ENCODE measurements at places on chromosomes 4 and X. TPM values are rescaled to one million over a fixed set of nuclear protein-coding genes. Genes with fewer than 3 reads are reported as not detected.

Gene SMR3B
- polyA plus RNA-seq, result not detected

Gene KLHL13
- 1.3 TPM for polyA plus RNA-seq

Gene SSX2
- polyA plus RNA-seq, result not detected

DNA sequence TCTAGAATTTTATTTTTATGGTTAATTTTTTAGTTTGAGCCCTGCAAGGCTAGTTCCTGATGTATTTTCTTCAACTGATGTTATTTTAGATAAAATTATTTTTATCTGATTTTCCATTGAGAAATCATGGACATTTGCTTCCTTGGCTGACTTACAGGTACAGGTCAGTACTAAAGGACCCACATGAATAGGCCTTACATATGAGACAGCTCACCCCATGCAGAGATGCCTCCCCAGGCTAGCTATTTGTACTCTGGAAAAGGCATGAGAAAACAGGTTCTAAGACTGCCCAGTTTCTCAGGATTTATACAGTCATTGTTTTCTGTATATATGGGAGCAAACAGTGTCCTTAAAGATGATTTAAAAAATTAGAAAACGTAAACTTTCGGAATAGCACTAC is 255.5 kb downstream of the BMPR1B start:
- no peaks in the 10 kb centered on the region for H3K27me3 ChIP-seq
- H3K4me1 ChIP-seq, result no peaks in the 10 kb centered on the region
- H3K4me3 ChIP-seq, result no peak overlapping the region
- H3K27ac ChIP-seq, result no peak overlapping the region
- H3K36me3 ChIP-seq, result no peaks in the 10 kb centered on the region

- H3K27me3 ChIP-seq, result peaks cover 3% of the 10 kb centered on the region
- DNase-seq, result no peak
- H3K4me1 ChIP-seq, result no peaks in the 10 kb centered on the region
- no peaks in the 10 kb centered on the region for H3K36me3 ChIP-seq
These were observed 29.9 kb upstream of the FOXR2 start for GRCh38 chrX:55593296-55593695.

Gene SH2D1A
- 136 TPM for polyA plus RNA-seq

- DNase-seq, result no peak
- H3K27ac ChIP-seq, result no peak overlapping the region
- no peak overlapping the region for H3K4me3 ChIP-seq
These were observed 2.7 kb upstream of the NUDT9 start for GRCh38 chr4:87419578-87420249.

- DNase-seq, result no peak
- peaks cover 2% of the 10 kb centered on the region for H3K27me3 ChIP-seq
- no peak overlapping the region for H3K4me3 ChIP-seq
- H3K36me3 ChIP-seq, result peaks cover 6% of the 10 kb centered on the region
These were observed 97.8 kb downstream of the LARP1B start for GRCh38 chr4:128158894-128159293.

DNA sequence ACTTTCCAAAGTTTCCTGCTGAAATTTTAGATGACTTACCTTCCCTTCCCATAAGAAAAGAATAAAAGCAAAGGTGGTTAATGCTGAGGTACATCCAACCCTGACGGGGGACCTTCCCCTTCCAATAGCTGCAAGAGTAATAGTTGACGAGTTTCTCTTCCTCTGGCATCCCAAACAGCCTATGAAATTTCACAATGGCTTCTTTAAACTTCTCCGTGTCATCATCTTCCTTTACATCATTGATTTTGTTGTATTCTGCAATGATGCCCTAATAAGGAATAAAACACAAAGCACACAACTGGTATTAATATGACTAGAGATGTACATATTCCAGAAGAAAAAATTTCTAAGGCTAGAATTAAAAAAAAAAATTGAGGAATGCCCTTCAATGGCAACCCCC is 76.6 kb downstream of the TBC1D9 start:
- no peak for DNase-seq
- peaks cover 3% of the 10 kb centered on the region for H3K27me3 ChIP-seq
- H3K4me3 ChIP-seq, result no peak overlapping the region
- peaks cover 20% of the 10 kb centered on the region for H3K4me1 ChIP-seq
- H3K36me3 ChIP-seq, result no peaks in the 10 kb centered on the region

Gene GPR82
- polyA plus RNA-seq, result 5.5 TPM

GRCh38 chr4:65661471-65661870 is 8.8 kb downstream of the EPHA5 start:
- H3K4me3 ChIP-seq, result no peak overlapping the region
- H3K27me3 ChIP-seq, result peaks cover 2% of the 10 kb centered on the region
- DNase-seq, result no peak
- no peak overlapping the region for H3K27ac ChIP-seq
- H3K36me3 ChIP-seq, result no peaks in the 10 kb centered on the region

DNA sequence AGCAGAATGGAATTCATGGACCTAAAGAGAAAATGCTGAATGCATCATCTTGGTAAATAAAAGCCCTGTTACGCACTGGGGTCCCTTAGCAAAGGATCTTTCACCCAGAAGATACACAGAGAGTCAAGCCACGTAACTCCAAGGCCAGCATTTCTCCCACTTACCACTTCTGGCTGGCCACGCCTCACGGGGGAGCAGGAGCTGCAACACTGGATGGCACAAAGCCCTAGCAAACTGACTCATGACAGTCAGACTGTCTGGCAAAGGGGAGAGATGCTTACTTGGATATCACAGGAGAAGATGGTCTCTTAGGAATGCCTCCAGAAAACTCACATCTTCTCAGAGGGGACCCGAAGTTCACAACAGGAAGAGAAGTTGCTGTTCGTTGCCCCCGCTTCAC is 51.4 kb upstream of the BCLAF3 start:
- H3K4me1 ChIP-seq, result no peaks in the 10 kb centered on the region
- H3K27me3 ChIP-seq, result peaks cover 3% of the 10 kb centered on the region
- no peak overlapping the region for H3K27ac ChIP-seq
- H3K4me3 ChIP-seq, result no peak overlapping the region
- no peaks in the 10 kb centered on the region for H3K36me3 ChIP-seq
- DNase-seq, result no peak

DNA sequence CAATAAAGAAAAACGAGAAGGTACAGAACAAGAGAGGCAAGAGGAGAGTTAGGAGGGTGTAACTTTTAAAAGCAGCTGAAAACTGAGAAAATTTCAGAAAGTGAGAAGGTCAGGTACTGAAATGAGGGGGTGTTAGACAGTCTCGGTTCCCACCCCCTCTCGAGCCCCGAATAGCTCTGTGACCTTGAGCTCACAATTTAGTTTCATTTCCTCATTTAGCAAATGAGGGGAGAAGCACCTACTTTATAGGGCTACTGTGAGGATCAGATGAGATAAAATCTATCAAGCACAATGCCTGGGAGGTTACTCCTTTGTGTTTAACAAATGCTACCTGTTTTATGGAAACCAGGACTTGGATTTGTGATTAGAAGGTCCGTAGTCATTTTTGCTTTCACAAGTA is 4.9 kb downstream of the UGT8 start:
- H3K27ac ChIP-seq, result no peak overlapping the region
- no peak overlapping the region for H3K4me3 ChIP-seq
- no peaks in the 10 kb centered on the region for H3K36me3 ChIP-seq
- H3K27me3 ChIP-seq, result peaks cover 11% of the 10 kb centered on the region
- DNase-seq, result no peak
- no peaks in the 10 kb centered on the region for H3K4me1 ChIP-seq

- H3K27ac ChIP-seq, result no peak overlapping the region
- H3K4me3 ChIP-seq, result no peak overlapping the region
- H3K4me1 ChIP-seq, result peaks cover 11% of the 10 kb centered on the region
- no peaks in the 10 kb centered on the region for H3K36me3 ChIP-seq
- H3K27me3 ChIP-seq, result no peaks in the 10 kb centered on the region
- no peak for DNase-seq
These were observed 24.9 kb downstream of the CD99L2 start for GRCh38 chrX:150873616-150874015.

DNA sequence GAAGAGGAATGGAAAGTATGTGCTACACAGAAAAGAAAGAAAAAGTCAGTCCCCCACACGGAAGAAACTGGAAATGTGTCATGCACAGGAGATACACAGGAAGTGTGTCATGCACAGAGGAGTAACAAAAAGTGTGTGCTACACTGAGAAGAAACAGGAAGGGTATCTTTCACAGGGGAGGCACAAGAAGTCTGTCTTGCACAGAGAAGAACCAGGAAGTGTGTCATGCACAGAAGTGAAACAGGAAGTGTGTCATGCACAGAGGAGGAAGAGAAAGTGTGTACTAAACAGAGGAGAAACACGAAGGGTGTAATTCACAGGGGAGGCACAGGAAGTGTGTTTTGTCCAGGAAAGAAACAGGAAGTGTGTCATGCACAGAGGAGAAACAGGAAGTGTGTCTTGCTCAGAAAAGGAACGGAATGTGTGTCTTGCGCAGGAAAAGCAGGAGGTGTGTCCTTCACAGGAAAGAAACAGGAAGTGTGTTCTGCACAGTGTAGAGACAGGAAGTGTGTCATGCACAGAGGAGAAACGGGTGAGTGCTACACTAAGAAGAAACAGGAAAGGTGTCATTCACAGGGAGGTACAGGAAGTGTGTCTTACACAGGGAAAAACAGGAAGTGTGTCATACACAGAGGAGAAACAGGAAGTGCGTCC is 527.2 kb upstream of the PRKX start:
- H3K36me3 ChIP-seq, result no peaks in the 10 kb centered on the region
- no peaks in the 10 kb centered on the region for H3K4me1 ChIP-seq
- peak; percentile 9 for DNase-seq
- peaks cover 2% of the 10 kb centered on the region for H3K27me3 ChIP-seq
- no peak overlapping the region for H3K27ac ChIP-seq

DNA sequence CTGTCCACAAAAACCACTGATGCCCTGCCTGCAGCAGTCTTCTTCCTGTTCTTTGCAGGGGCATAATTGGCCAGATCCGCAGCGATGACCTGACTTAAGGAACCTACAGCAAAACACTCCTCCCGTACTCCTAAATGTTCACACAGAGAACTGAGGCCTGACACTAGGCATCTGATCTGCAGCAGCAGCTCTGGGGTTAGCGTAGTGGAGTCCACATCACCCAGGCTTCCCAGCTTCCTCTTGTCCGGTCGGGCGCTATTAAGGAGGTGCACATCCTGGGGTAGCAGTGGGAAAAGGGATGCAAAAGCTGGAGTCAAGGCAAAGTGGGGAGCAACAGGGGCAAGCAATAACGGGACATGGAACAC is 758 bp downstream of the SCFD2 start:
- H3K4me1 ChIP-seq, result peaks cover 54% of the 10 kb centered on the region
- H3K4me3 ChIP-seq, result peak overlapping the region; percentile 93
- H3K27me3 ChIP-seq, result peaks cover 25% of the 10 kb centered on the region
- peak overlapping the region; percentile 98 for H3K27ac ChIP-seq

DNA sequence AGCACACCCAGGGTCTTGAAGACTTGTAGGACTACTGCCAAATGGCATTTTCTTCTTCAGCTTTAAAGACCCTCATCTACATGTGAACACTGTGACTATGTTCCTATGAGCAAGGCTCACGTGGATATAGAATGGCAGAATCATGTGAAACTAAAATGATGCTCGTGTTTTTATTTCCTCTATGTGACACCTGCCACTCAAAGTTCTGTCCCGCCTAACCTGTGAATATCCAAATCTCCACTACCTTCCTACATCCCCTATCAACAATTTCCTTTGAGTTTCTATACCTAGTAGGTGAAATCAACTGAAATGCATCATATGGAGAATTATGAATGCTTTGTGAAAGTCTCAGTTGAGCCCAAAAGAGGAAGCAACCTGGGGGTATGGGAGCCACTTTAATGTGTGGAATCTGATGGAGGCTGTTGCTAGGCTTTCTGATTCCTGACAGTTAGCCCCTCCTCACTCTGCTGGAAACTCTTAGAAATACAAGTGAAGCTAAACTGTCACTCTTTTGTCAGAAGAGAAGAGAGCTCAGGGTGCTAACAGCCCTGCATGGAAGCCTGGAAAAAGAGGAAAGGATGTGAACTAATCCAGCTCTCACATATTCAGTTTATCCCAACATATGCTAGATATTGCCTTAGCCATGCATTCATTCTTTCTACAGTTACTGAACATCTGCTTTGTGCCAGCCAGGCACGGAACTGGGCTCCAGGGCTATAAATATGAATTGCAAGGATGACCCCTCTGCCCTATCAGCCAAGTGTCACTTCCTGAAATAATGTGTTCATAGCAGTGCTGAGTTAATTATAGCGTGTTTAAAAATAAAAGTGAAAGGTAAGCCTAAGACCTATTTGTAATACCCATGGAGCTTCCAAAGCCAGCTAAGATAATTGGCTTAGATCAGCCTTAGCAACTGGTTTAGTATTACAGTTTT is 11.0 kb downstream of the LHFPL1 start:
- peaks cover 9% of the 10 kb centered on the region for H3K27me3 ChIP-seq
- DNase-seq, result no peak
- no peaks in the 10 kb centered on the region for H3K36me3 ChIP-seq
- no peak overlapping the region for H3K27ac ChIP-seq
- H3K4me1 ChIP-seq, result peaks cover 7% of the 10 kb centered on the region

Gene PLAC8
- 1,724 TPM for polyA plus RNA-seq

- DNase-seq, result no peak
- peaks cover 17% of the 10 kb centered on the region for H3K27me3 ChIP-seq
- H3K4me1 ChIP-seq, result peaks cover 14% of the 10 kb centered on the region
- no peaks in the 10 kb centered on the region for H3K36me3 ChIP-seq
- H3K27ac ChIP-seq, result no peak overlapping the region
These were observed 50.0 kb upstream of the TRIM2 start for GRCh38 chr4:153154007-153154975.

DNA sequence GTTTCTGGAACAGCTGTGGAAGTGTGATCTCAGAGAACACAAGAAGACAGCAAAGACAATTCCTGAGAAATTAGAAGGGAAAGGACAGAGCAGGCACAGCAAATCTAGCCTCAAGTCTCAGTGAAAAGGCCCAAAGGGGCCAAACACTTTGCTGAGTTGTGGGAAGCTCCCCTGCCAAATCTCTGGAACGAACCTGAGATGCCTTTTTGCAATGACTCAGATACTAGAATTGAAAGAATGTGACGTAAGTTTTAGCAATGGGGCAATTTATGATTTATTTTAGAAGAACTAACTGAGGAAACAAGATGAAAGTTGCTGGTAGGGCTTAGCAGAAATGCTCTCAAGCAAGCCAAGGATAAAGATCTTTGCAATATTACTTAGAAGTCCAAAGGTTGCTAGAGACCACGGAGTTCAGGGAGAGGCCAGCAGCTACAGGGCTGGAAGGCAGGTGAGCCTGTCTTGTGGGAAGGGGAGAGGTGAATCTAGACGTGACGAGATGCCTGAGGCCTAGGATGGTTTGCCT is 92.8 kb downstream of the AMELX start:
- H3K27me3 ChIP-seq, result peaks cover 2% of the 10 kb centered on the region
- H3K4me1 ChIP-seq, result no peaks in the 10 kb centered on the region
- no peak overlapping the region for H3K4me3 ChIP-seq
- H3K36me3 ChIP-seq, result no peaks in the 10 kb centered on the region

Gene NIPAL1
- polyA plus RNA-seq, result not detected

Gene FAM47A
- not detected for polyA plus RNA-seq
